ENCODE measurements at places on chromosomes 3 and 15.

GRCh38 chr15:42359249-42359648 lies at the start of gene CAPN3:
TSS of gene CAPN3 (plus strand) at chr15:42359501. CDS start at chr15:42359806, 305 bp downstream.
- DNase-seq, result no peak

DNA sequence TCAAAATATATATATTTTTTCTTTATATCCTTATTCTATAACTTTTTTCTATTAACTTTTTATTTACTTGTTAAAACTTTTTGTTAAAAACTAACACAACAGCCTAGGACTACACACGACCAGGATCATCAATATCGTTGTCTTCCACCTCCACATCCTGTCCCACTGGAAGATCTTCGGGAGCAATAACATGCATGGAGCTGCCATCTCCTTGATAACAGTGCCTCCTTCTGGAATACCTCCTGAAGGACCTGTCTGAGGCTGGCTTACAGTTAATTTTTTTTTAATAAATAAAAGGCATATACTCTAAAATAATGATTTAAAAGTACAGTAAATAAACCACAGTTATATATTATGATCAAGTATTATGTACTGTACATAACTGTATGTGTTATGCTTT lies 58.9 kb downstream of the SFMBT1 start:
- no peak for DNase-seq

DNA sequence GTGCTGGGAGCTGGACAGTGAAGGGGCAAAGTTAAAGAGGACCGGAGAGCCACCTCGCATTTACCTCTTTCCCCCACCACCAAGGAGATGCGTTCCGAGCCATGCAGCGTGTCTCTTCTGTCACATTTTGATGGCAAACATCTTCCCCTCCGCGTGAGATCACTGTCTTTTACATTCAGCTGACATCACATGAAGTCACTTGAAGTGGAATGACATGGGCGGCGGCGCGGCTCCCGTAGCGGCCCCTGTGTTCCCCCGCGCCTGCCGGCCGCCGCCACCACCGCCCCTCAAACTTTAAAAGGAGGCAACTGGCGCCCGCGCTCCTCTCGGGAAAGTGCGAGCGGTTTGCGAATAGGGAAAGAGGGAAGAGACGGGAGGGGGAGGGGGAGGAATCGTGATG lies at the start of gene FEZF2:
FEZF2 (minus strand) TSS at position 336 of the 400 bp plus-strand sequence. CDS start 682 bp downstream, outside the sequence.
- DNase-seq, result no peak

DNA sequence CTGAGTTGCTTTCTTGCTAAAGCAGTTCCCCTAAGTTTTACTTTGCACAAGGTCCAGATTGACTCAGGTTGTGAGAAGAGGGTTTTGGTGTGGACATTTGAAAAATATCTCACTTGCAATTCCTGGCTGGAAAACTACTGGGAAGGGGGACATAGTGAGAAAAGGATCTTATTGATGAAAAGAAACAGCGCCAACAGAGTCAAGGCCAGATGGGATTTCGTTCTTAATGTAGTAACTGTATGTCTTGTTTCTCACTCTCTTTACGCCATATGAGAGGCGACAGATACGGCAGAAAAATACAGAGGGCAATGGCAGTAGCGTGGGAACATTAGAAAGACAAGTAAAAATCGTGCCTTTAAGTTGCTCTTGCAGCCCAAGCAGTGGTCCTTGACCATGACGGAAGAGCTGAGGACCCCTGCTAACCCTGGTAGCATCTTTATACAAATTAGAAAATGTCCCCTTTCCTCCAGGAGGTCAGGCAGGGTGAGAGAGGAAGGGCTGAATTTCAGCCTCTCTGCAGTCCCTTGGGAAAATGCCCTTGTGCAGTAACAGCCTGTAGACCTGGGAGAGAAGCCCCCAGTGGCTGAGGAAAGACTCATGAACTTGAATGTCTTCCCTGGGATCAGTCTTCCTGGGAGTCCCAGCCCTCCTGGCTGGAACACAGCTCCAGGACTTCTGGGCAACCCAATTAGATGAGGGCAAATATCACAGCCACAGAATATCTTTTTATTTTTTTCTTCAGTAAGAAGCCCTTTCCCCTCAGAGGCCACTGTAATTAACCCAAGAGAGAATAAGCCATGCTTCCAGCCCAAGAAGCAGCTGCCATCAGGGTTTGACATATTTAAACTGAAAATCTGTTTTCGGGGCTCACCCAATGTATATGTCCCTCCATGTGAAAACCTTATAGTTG lies 113.4 kb downstream of the CD47 start:
- no peak for DNase-seq

DNA sequence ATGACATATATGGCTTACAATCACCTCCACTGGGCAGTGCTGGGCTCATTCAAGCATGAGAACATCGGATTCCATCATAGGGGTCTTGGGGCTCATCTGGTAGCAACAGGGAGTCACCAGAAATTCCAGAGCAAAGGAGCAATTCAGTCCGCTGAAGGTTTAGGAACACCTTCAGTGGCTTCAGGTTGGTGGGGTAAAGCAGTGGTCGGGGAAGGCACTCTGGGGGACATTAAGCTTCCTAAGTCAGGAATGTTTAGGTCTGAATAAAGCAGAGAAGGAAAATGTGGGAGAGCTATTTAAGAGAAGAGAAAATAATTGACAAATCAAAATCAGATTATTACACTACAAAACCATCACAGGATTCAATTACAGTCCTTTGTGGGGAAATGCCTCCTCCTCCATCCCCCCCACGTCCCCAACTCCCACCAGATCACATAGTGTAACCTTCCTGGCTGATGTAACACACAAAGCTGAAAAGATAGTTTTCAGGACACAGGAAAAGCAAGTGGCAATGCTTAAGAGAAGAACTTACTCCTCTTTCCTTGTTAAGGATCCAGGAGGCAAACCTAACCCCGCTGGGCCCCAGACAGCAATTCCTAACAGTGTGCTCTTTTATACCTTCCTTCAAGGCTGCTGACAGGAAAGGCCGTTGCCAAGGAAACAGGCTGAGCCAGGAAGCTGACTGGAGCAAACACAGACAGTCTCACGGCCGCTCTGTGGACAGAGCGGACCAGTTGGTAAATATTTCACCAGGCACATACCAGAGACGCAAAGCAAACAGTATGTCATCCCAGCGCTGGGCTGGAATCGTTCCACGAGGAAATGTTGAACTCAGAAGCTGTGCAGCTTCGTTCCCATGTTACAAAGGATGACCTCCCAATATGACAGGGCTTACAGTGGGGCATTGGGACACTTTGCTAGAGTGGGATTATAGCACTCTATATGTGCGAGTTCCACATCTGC lies 57.5 kb upstream of the LMCD1 start:
- no peak for DNase-seq

DNA sequence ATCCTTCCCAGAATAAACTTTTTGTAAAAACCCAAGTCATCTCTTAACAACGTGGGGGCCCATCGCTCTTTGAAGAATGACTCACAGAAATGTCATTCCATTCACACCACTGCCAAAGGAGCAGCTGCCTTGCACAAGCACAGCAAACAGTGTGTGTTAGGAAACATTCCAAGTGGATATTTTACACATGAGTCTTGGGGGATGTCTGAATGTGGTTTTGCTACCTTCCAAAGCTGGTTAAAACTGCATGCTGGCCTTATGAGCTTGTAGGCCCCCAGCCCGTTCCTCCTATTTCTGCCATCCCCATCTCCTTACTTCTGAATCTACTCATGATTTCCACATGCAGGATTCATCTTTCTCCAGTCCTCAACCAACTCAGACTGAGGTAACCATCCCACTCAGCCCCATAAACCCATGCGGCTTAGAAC lies 130.8 kb downstream of the CPNE4 start:
- no peak for DNase-seq

DNA sequence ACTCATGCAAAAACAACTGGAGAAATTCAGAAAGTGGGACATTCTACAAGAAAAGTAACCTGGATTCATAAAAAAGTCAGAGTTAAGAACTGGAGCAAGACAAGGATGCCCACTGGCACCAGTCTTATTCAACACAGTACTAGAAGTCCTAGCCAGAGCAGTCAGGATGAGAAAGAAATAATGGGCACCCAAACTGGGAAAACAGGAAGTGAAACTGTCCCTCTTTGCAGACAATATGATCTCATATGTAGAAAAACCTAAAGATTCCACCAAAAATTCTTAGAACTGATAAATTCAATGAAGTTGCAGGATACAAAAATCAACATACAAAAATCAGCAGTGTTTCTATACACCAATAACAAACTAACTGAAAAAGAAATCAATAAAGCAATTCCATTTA lies 37.4 kb downstream of the TXNRD3 start:
- no peak for DNase-seq

GRCh38 chr15:94083467-94084052 lies 147.8 kb upstream of the MCTP2 start:
- DNase-seq, result no peak

DNA sequence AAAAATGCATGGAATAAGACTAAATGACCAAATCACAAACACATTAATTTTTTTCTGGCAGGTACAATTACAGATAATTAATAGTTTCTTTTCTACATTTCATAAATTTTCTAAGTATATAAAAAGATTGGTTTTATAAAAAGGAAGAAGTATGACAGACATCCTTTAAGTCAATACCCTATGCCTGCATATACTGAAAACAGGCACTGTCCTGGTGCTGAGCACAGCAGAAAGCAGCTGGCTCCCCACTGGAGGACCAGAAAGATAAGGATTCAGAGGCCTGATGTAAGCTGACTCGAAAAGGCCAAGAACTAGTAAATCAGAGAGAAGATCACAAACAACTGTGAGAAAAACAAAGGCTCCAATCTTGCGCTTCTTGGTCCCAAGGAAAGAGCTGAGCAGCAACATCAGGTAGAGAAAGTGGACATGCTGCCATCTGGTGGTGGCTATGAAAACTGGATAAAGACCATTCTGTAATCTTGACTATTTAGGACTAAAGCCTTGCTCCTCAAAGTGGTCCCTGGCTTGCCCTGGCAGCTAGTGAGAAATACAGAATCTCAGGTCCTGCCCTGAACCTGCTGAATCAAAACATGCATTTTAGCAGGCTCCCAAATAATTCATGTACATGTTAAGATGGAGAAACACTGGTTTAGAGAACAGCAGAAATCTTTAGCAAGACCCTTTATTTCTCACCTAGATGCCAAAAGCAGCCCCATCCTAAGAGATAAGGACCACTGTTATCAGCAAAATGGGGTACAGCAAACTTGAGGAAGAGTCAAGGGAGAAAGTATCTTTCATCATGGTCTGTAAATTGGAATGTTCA lies 76.0 kb downstream of the TRANK1 start:
- DNase-seq, result peak; percentile 13

DNA sequence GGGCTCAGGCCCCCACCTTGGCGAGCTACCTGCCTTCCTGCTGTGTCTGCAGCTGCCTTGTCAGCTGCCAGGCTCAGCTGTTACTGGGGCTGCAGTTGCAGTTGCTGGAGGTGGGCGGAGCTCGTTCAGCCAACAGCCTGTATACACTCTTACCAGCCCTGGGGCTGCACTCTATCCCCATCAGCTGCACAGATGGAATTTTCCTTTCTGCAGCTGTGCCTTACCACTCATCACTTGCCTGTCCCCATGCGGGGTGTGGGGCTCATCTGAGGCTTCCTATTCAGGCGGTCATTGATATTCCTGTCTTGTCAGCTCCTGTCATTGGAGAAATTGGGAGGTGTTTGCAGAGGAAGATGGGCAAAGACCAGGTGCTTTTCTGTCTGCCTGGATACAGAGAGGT lies 9.1 kb upstream of the SYN2 start:
- DNase-seq, result no peak

All from stimulated activated CD4-positive, alpha-beta T cell treated with anti-CD3 and anti-CD28 coated beads, TNF-alpha, amount 100 ng/mL, for 48 hours (primary cell).